Amniotic stem cell (primary cell): ENCODE measurements at places on chromosomes 16 and 17.

- no peak for DNase-seq
Measured at GRCh38 chr16:19008245-19009169, 24.8 kb downstream of the TMC7 start.

- no peak for DNase-seq
Measured at GRCh38 chr16:89958068-89958467, 9.5 kb downstream of the DEF8 start.

DNA sequence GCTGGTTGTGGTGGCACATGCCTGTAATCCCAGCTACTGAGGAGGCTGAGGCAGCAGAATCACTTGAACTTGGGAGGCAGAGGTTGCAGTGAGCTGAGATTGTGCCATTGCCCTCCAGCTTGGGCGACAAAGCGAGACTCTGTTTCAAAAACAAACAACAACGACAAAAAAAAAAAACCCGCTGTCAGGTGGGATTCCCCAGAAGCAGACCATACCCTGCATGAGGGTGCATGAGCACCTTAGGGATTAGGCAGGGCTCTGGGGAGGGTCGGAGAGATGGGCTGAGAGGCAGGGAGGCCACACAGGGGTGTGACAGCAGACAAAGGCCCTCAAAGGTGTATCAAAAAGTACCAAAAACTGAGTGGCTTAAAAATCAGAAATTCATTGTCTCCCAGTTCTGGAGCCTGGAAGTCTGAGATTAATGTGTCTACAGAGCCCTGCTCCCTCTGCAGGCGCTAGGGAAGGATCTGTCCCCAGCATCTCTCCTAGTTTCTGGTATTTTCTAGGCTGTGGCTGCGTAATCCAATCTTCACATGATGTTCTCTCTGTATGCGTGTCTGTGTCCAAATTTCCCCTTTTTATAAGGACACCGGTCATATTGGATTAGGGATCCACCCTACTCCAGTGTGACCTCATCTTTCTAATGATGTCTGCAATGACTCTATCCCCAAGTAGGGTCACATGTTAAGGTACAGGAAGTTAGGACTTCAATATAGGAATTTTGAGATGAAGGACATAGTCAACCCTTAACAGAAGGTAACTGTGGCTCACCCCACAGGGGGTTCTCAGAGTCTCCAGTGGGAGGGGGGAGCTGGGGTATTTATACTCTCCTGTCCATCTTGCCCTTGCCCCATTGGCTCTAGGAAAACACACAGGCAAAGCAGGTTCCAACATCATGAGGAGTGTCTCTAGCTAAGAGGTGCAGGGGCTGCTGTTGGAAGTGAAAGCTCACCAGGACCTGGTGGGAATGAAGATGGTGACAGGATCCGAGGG, 13.6 kb upstream of the TVP23A start:
- DNase-seq = no peak

DNA sequence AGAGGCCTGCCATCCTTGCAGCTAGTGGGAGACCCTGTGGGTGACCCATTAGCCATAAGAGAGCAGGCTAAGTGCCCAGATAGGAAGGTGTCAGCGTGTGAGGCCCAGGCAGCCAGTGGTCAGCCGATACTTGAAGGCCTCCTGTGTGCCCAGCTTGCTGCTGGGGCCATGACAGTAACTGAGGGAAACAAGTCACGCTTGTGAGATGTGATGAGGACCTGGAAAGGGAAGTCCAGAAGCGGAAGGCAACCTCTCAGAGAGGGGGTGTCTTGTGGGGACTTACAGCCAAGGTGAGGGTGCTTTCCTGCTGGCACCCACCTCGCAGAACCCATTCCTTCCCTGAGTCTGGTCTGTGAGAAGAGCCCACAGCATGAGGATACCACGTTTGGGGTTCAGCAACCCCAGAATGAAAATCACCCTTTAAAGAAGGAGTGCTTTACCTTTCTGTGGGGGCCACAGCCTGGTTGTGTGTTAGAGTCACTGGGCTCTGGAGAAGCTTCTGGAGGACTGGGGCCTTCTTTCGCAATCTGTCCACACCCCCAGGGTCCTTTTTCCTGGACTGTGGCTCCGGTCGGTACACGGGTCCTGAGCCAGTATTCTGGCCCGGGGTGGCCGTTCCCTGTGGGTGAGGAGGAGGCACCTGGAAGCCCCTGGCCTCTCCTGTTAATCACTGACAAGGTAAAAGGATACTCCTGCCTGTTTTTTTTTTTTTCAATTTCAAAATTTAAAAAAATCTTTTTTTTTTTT, 53.9 kb downstream of the PLCG2 start:
- no peak for DNase-seq

GRCh38 chr17:78617511-78618061, 40.4 kb upstream of the DNAH17 start:
- DNase-seq = no peak

DNA sequence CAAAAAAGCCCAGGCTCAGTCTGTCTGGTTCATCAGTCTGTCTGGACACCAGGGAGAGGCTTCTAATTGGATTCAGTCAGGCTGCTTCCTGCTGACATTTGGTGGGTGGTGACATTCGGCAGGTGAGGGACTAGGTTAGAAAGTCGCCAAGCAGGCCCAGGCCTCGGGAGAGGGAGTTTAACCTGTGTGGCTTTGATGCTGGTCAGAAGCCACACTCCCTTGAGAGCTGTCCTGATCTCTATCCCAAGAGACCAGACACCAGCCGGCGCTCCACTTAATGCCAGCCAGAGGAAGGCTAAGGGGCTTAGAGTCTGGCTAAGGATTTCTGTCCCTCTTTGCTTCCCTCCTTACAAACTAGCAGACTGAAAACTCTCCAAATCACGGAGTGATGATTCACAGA, 135.0 kb downstream of the GSG1L start:
- DNase-seq = no peak

- DNase-seq = no peak
Measured at GRCh38 chr17:37233036-37233435, 142.7 kb upstream of the C17orf78 start.

- DNase-seq = no peak
Measured at GRCh38 chr16:63050391-63050790, 1014.2 kb upstream of the CDH8 start.

DNA sequence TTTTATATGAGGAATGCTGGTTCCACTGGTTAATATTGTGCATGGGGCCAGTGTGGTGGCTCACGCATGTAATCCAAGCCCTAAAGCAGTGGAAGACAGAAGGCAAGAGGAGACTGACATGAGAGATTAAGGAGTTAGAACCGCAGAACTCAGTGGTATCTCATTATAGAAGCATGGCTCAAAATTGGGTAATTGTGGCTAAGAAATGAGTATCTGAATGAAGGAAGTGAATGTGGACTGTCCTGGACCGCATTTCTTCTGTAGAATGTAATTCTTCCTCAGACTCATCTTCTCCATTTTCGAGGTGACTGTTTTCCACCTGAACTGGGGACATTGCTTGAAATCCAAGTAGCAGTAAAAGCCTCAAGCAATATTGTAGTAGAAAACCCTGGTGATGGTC, 42.6 kb upstream of the CDR2 start:
- DNase-seq = no peak

DNA sequence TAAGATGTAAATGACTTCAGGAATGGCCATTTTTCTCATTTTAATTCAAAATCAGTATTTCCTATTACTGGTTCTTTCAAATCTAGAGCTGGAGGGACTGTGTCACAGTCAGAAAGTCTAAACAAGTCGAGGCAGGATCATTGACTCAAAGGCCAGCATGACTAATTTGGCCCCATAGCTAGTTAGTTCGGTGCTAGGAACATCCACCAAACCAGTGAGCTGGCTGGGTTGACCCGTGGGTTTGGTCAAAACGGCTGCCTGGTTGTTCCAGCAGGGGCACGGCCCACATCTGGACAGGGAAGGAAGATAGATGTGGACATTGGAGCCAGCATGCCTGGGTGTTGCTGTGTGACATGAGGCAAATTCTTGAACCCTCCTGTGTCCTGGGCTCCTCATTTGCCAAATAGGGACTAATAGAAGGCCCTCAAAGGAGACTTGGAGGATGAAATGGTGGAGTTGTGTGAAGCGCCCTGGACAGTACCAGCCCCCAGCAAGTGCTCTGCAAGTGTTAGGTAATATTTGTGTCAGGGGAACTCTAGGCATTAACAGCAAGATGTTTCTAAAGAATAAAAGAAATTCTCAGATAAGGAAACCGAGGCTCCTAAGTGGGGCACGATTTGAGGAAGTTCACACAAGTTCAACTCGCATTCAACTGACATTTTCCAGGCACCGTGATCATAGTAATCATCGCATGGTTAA, 46.2 kb downstream of the MEOX1 start:
- DNase-seq = no peak

DNA sequence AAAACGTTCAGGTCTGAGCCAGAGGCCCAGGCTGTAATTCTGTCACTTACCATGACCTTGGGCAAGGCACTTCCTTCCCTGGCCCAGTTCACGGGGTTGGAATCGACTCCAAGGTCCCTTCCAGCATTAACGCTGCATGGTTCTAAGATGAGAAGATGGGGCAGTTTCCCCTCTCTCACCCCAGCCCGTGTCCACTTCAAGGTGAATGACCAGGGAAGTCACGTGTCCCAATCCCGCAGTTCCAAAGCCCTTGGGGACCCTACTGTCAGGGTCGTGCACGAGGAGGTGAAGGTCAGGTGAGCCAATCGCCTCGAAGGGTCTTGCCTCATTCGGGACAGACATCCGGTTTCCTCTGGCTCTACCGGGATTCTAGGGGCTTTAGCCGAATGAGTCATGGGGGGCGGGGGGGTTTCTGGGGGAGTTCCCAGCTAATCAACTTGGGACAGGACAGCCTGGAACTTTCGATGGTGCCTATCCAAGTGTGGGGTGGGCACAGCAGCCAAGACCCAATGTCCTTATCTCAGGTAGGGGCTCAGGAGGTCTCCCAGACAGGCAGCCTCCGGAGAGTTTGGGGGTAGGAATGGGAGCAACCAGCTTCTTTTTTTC, 762 bp upstream of the CSF3 start:
- no peak for DNase-seq

- peak; percentile 8 for DNase-seq
Measured at GRCh38 chr17:49450735-49451134, 36.1 kb upstream of the PHB1 start.

DNA sequence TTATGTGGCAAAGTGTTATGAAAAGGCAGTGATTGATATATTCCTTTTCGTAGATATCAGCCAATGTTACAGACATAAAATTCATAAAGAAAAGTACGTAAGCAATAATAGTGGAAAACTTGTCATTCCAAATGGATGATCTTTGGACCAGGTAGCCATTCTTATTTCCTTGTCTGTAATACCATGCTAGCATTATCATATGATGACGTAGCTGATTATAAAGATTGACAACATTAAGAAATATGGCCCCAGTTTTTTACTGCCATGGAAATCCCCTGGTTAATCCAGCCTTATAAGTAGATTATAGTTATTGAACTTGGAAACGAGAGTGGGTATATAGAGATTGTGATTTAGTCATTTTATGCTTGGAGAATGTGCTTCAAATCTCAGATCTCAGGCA, 8.8 kb downstream of the TANC2 start:
- DNase-seq = no peak

GRCh38 chr17:81424151-81425017, 29.1 kb downstream of the BAHCC1 start:
- DNase-seq = no peak

DNA sequence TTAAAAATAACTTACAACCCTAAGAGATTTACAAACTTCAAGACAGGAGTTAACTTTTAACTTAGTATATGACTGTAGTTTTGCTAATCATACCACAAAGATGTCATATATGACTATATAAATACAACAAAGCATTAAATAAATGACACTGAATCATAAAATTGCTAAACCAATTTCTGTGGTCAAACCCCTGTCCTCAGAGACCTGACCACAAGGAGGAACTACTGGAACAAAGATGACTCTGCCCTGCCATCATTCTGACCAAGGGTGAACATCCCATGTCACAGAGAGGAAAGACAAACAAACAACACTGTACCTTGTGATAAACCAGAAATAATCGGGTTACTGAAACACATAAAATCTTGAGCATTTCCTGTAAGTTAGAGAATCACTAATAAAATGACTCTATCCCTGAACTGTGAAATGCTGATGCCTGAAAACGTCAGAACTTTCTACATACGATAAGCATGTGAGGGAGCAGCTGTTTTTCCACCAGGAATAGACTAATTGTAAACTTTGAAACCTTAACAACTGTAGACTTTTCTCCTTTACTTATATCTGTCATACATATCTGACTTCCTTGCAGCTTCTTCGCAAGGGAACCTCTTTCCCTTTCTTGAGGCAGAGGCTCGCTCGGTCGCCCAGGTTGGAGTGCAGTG, 47.9 kb downstream of the WDR59 start:
- DNase-seq = no peak

DNA sequence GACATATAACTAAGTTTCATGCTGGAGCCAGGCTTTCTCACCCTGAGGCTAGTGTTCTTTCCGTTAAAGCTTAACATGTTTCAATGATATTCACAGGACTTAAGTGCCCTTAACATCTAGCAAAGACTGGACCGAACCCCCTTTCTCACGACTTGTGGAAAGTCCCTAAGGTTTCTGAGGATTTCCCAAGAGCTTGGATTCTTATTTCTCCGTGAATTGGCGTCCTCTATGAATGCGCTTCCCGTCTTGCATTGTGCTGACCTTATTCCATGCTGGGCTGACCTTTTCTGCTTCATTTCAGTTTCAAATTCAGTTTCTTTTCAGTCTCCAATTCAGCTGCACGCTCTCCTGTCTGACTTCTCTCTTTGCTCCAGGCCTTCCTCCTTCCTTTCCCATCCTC, 206.4 kb downstream of the HS3ST3A1 start:
- DNase-seq = no peak

GRCh38 chr16:25007284-25007984, 7.7 kb downstream of the ARHGAP17 start:
- peak; percentile 66 for DNase-seq

DNA sequence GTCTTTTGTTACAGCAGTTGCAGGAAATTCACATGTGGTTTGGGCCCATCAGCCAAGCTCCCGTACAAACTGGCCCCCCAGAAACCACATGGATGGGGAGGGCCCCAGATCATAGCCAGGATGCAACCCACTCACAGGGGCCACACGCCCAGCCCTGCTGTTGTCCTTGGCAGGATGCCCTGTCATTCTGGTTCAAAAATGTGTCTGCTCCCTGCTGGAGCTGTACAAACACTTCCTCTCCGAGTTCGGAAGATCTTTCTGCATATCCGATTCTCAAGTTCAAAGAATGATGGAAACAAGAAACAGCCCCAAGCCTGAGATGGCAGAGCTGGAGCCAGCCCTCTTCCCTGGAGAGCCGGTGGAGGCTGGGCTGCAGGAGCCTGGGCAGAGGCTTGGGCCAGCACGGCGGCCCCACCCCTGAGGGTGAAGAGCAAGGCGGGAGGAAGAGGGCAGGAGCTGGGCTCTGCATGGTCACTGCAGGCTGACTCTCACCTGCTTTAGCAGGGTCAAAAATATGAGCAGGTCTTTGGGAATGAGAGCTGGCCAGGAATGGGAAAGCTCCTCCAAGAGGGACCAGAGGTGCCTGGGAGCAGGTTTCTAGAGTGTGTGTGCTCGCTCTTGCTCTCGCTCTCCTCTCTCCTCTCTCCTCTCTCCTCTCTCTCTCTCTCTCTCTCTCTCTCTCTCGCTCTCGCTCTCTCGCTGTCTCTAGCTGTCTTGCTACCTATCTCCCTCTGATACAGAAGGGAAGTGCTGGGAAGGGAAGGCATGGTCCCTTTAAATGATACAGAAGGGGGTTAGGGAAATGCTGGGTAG, 34.7 kb upstream of the ENPP7 start:
- no peak for DNase-seq
